ENCODE measurements at places on chromosomes 4 and X.

GRCh38 chrX:5324546-5324945, 904.1 kb downstream of the NLGN4X start:
- no peak for DNase-seq

- no peak for DNase-seq
These were observed 57.1 kb upstream of the PRDM8 start for GRCh38 chr4:80140194-80140593.

- DNase-seq = no peak
These were observed 379.6 kb downstream of the IL15 start for GRCh38 chr4:142016031-142016430.

GRCh38 chrX:119573840-119574393, 446 bp upstream of the UBE2A start:
- no peak for DNase-seq

DNA sequence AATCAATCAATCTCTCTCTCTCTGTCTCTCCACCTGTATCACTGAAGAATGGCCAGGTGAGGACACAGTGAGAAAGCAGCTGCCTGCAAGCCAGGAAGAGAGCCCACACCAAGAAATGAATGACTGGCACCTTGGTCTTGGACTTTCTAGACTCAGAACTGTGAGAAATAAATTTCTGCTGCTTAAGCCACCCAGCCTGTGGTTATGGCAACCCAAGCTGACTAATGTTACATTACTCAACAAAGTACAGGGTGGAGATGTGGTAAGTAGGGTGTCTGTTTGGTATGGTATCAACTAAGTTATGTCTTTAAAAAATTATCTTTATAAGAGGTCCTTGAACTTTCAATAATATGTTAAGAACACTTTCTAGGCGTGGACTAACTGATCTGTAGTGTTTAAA, 159.3 kb downstream of the EPHA5 start:
- DNase-seq = no peak

DNA sequence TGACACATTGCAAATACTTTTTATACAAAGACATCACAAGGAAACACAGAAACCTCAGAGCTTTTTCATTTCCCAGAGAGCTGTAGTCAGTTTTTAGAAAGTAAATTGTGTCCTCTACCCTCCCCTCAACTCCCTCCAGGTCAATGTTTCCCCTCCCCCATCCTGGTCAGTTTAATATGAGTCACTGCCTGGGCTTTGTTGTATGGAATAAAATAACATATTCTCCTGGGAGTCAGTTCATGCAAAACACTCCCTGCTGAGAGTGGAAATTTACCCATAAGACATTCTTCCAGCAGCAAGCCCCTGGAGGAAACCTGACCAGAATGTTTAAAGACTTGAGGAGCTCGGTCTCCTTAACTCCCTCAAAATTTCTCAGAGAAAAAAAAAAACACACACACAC, 270.1 kb upstream of the LDB2 start:
- no peak for DNase-seq

DNA sequence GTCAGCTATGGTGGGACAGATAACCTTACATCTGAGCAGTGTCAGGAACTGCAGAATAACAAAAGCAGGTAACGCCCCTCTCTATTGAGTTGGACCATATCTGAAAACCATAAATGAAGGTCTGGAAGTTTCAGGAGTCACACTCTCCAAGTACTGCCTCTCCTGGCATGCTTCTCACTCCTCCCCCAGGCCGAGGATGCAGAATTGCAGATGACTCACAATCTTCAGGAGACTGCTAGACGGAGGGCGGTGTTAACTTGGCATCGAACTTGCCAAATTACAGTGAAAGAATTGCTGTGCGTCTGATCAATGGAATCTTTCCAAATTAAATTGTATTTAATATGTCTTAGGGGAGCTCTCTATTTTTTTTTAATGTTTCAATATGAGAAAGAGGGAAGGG, 67.1 kb upstream of the TRIM2 start:
- no peak for DNase-seq

DNA sequence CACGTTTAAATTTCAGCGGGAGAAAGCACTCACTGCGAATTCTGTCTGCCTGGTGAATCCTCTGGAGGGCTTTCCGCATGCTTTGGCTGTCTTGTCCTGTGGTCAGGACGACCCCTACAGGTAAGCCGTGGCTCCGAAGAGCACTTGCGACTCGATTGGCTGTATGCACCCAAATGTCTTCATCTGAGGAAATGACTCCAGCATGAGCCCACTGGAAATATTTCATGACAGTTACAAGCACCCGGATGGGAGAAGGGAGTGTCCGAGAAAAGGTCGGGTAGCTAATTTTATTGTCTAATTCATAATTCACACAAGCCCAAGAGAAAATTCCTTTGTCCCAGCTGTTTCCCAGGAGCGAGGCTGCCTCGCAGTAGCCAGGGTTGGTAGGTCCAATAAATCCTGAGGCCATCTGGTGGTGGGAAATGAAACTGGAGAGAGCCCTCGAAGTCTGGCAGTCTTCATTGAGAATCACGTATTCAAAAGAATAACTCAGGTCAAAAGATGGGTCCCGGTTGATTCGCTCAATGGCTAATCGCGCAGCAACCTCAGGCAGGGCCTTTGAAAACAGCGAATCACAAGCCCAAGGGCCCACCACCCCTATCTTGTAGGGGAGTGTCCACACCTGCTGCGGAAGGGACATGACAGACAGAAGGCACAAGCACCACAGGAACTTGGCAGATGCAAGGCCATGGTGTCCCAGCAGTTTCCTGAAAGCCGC, 6.6 kb downstream of the GUCY2F start:
- DNase-seq = no peak

GRCh38 chr4:40458109-40458508, 123.0 kb downstream of the CHRNA9 start:
- DNase-seq = no peak

DNA sequence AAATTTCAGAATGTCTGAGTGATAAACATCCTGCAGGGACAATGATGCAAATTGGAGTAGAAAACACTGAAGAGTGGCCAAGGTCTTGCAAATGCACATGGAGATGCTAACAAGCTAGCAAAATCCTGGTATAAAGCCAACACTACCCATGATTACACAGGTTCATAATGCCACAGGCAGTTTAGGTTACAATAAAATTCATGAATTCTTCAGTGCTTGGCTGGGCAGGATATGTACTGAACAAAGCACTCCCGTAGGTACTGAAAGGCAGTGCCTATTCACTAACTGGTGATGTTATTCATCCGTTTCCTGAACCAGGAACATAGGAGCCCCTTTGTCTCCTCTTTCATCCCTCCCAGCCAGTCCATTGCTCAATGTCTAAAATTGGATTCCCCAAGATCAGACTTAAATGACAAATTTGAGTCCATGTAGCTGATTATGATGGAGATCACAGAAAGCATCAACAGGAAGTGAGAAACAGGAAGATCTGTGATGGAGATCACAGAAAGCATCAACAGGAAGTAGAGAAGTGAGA, 244.5 kb downstream of the DMD start:
- DNase-seq = no peak

GRCh38 chr4:176608346-176608745, 184.4 kb downstream of the VEGFC start:
- DNase-seq = no peak

DNA sequence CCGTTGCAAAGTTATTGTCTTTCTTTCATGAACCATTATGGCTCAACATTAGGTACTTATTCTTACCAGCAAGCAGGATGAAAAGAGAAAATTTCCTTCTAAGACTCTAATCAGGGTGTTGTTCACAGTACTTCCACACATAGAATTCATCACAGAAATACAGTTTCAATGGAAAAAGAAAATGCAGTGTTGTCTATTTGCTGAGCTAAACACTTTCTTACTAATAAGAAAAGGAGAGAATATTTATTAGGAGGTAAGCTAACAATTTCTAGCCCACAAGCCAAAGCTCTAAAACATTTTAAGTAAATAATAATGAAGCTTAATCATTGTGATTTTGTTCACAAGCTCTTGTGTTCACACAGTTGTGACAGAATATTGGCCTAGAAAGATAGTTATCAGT, 1772.8 kb upstream of the PCDH7 start:
- DNase-seq = no peak

GRCh38 chrX:98380106-98380505, 1496.4 kb downstream of the RPA4 start:
- no peak for DNase-seq

GRCh38 chrX:73525928-73526690, 36.9 kb upstream of the CHIC1 start:
- DNase-seq = no peak

DNA sequence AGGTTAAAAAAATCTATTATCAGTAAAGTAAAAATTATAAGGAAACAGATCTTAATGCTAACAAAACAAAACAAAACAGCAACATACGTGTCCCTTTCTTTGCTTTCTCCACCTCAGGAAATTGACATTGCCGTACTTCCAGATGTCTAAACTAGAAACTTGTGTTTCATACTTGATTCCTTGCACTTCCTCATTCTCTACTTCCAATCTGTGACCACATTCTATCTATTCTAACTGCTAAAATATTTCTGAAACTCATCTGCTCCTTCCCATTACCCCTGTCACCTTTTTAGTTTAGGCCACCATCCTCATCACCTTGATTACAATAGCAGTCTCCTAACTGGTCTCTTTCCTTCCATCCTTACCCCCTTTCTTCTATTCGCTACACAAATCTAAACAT, 22.5 kb upstream of the RPA4 start:
- DNase-seq = no peak

DNA sequence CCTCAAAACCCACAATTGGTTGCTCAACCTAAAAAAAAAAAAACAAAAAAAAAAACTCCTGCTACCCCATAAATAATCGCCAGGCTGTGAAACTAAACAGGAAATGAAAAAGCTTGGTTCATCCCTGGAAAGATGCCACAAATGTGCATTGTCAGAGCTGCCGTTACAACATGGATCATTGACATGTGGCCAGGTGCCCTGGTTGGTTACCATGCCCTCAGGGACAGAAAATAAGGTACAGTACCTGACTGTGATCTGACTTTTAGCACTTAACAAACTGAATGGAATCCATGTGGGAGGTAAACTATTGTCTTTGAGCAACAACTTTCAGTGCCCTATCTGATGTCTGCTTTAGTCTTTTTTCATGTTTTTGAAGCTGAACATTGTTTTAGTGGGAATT, 118.0 kb upstream of the RPL34 start:
- no peak for DNase-seq

DNA sequence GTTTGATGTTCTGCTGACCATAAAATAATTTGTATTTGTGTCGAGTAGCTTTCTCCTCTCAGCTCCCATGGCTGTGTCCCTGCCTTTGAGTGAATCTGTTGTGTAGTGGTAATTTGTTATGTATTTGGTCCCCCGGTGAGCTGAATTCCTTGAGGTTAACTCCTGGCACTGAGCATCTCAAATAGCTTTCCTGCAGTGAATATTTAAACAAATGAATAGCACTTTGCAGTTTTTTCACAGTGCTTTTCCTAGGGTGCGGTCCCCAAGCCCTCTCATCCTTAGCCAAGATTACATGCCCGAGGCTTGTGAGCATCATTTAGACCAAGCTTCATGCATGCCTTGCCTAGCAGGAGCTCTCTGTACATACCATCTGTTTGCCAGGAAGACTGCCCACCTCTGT, 74.2 kb downstream of the CLDN34 start:
- no peak for DNase-seq

DNA sequence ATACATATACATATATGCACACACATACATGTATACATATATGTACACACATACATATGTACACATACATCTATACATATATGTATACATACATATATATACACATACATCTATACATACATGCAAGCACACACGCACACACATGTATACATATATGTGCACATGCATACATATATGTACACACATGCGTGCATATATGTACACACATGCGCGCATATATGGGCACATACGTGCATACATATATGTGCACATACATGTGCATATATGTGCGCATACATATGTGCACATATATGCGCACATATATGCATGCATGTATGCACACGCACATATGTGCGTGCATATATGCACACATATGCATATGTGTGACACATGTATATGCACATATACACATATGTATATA, 7.3 kb upstream of the MPC1L start:
- DNase-seq = no peak

- DNase-seq = no peak
These were observed 199.2 kb downstream of the APBB2 start for GRCh38 chr4:41015016-41015675.

DNA sequence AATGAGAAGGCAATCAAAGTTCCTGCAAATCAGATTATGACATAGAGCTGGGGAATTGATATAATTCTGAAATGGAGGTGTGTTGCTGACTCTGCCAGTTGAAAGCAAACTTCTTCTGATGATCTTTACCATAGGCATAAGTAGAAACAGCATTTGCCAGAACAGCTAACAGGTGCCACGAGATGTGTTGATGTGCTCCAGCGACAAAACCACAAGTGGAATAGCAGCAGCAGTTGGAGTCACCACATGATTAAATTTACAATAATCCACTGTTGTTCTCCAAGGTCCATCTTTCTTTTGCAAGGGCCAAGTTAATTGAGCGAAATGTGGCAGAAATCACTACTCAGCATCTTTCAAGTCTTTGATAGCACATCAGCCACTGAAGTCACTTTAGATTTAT, 3.7 kb upstream of the OSTC start:
- no peak for DNase-seq

DNA sequence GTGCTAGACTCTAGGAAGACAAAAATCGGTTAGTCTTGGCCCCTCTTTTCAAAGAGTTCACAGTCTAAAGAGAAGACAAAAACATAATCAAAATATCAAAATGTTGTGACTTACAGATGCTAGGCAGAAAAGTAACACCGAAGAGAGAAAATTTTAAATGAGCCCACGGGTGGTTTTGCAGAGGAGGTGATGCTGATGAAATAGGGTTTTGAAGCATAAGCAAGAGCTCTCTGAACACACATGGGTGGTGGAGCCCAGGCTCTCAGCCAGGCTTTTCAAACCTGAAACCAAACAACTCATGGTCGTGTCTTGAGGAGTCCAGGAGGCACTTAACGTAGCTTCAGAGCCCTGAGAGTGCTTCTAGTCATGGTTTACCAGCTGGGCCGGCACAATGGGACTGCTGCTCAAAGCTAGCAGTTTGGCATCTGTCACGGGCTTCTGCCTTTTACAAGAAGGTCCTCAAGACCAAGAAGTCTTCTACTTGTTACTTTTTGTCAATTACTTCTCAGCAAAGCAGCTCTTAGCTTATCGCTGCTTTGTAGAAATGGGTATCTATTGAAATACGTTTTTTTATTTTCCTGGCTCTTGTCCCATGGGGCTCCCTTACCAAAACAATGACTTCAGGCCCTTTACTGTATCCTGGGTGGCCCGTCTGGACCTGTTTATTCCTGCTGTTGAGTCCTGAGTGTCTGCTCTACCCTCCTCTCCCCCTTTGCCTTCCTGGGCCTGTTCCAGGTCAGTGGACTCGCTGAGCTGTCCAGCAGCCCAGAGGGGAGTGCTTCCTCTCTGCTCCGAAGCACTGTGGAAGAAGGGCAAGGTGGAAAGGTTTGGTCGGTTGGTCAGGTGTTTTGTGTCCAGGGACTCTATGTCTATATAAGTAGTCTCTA, 69.5 kb downstream of the TNIP2 start:
- no peak for DNase-seq

DNA sequence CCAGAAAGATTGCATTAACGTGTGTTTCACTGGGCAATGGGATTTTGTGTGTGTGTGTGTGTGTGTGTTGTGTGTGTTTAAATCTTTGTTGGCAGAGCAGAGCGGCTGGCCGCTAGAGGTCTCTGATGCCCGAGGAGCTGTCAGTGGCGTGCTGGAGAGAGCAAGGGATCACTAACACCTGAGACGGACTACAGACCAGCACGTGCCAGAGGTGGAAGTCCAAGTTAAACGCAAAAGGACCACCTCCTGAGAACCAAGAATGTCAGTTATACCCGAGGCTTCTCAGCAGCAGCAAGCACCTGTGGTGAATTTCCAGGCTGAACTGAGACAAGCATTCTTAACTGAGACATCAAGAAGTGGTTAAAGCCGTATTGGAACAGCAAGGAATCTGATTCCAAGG, 9.0 kb upstream of the SLC25A14 start:
- no peak for DNase-seq

- no peak for DNase-seq
These were observed 84.5 kb downstream of the GATB start for GRCh38 chr4:151676301-151676700.
